ENCODE measurements at places on chromosomes 6 and 20. TPM values are rescaled to one million over a fixed set of nuclear protein-coding genes. Genes with fewer than 3 reads are reported as not detected.

HACE1 gene
- 2.1 TPM for total RNA-seq

PPP1R18 gene
- total RNA-seq: 45.5 TPM

MEI4 gene
- total RNA-seq: not detected

SPEF1 gene
- 2.5 TPM for total RNA-seq

TRIM15 gene
- 0.09 TPM for total RNA-seq

OXT gene
- not detected for total RNA-seq

C20orf144 gene
- 0.13 TPM for total RNA-seq

CD40 gene
- 4.8 TPM for total RNA-seq
